ENCODE measurements at places on chromosomes 3 and 15.

DNA sequence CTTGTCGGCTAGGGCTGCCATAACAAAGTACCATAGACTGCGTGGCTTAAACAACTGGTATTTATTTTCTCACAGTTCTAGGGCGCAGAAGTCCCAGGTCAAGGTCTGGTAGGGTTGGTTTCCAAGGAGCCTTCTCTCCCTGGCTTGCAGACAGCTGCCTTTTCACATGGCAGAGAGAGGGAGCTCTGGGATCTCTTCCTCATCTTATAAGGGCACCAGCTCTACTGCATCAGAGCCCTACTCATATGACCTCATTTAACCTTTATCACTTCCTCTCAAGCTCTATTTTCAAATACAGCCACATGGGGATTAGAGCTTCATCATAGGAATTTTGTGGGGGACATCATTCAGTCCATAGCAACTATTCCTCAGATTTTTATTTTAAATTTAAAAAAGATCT is 17.6 kb upstream of the PAQR9 start:
- no peak for DNase-seq

GRCh38 chr3:131731709-131732108 is 228.9 kb upstream of the MRPL3 start:
- no peak for DNase-seq

DNA sequence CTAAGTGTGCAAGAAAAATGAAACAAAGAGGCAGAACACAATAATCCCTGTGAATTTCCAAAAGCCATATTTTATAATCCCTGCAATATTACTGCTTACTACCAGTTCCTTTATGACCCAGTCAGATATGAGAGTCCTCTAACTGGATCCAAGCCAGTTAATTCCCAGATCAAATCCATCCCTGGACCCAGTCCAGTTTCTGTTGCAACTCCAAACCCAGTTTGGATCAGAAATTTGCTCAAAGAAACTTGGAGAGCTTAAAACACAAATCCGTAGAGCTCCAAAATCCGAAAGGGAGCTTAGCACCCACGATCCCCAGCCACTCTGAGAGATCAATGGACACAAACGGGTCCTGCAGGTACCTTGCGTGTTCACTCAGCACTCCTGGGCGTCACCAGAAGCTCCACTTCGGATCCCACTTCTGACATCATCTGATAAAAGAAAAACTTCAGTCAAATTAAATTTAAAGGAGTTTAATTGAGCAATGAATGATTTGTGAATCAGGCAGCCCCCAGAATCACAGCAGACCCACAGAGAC is 32.6 kb upstream of the THUMPD3 start:
- DNase-seq, result no peak

- no peak for DNase-seq
Observed at GRCh38 chr3:5149306-5149880, 27.3 kb downstream of the ARL8B start.

DNA sequence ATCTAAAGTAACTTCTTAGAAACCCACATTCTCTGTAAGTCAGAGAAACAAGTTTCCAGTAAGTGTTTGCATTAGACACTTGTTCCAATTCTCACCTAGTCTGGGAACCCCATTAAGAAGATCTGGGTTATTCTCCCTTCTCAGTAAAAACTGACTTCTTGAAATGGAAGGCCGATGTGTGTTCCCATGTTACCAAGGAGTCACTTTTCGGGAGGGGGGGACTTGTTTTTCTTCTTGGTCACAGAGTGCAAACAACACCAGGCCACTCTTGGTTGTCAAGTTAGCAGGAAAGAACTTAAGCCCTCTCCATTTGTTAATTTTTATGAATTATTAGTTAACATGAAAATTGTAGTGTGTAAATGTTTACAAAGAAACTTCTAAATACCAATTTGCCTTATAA is 55.6 kb downstream of the ITPR1 start:
- DNase-seq, result no peak

- DNase-seq, result no peak
Observed at GRCh38 chr15:98017150-98017964, 56.9 kb downstream of the ARRDC4 start.

GRCh38 chr3:50010959-50011358 is 71.0 kb downstream of the RBM6 start:
- no peak for DNase-seq

GRCh38 chr15:57485869-57486268 is 105.8 kb upstream of the MYZAP start:
- DNase-seq, result no peak

GRCh38 chr15:41985236-41986160 is 13.1 kb upstream of the EHD4 start:
- no peak for DNase-seq

DNA sequence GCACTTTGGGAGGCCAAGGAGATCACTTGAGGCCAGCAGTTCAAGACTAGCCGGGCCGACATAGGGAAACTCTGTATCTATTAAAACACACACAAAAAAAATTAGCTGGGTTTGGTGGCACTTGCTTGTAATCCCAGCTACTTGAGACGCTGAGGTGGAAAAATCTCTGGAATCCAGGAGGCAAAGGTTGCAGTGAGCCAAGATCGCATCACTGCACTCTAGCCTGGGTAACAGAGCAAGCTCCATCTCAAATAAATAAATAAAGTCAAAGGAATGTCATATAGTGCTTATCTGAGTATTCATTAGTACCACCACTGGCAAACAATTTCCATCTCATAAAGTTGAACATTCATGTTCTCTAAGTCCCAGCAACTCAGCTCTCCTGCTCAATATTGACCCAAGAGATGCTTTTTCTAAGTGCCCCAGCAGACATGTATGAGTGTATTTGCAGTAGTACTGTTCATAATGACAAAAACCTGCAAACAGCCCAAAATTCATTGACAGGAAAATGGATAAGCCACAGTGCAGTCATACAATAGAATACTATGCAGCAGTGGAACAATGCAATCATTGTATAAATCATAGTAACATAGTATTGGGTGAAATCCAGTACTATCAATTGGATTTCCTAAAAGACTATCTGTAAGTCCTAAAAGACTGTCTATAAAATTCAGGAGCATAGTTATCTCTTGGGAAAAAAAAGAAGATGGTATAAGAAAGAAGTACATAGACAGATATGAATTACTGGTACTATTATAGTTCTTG is 751.5 kb upstream of the LMCD1 start:
- DNase-seq, result no peak

GRCh38 chr15:90036806-90037510 is 35.8 kb downstream of the ZNF710 start:
- DNase-seq, result no peak

GRCh38 chr3:76352511-76353284 is 567.3 kb upstream of the ZNF717 start:
- DNase-seq, result no peak

GRCh38 chr3:188338086-188338485 is 184.1 kb downstream of the LPP start:
- DNase-seq, result no peak

GRCh38 chr3:148828136-148828690 is 602 bp downstream of the CPB1 start:
- no peak for DNase-seq

- DNase-seq, result no peak
Observed at GRCh38 chr3:18354701-18355100, 70.4 kb downstream of the SATB1 start.

DNA sequence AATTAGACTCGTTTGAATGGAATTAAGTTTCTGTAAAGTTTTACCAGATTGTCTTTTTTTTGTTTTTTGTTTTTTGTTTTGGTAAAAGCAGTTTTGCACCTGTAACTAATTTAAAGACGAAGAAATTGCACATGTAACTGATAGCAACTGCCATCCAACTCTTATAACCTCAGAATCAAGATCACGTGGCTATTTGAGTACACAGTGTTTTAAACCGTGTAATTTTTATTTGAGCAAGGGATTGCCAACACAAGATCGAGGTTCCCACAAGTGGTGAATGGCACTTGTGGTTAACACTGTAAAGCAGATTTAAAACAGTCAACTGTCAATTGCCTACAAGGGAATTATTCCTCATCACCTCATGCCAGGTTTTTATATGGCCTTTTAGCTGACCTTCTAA is 67.3 kb downstream of the PPARG start:
- DNase-seq, result no peak

GRCh38 chr15:89828281-89829145 is 13.9 kb upstream of the ANPEP start:
- no peak for DNase-seq

GRCh38 chr3:48558493-48559134 is 2.0 kb upstream of the PFKFB4 start:
- DNase-seq, result no peak
